ENCODE measurements at places on chromosomes 11 and 22. TPM values are rescaled to one million over a fixed set of nuclear protein-coding genes. Genes with fewer than 3 reads are reported as not detected.

GRCh38 chr11:66969584-66970225, 5.4 kb upstream of the C11orf86 start:
- DNase-seq, result no peak

DNA sequence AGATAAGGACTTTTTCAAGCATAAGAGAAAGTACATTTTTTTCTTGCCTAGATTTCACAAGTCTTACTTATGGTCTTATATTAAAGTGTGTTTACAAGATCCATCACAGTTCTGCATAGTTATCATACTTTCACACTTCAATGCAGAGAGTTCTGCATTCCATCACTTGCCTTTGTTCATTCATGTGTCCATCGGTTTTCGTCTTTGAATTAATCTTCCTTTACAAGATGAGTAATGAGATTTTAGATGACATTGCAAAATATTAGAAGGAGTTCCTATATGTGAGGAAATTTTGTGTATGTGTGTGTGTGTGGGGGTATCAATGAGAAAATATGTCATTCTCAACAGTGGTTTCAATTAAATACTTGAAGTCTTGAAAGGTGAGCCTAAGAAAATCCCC, 98.1 kb upstream of the GUCY1A2 start:
- DNase-seq, result no peak

- no peak for DNase-seq
Measured at GRCh38 chr11:20783220-20783619, 113.8 kb downstream of the NELL1 start.

DNA sequence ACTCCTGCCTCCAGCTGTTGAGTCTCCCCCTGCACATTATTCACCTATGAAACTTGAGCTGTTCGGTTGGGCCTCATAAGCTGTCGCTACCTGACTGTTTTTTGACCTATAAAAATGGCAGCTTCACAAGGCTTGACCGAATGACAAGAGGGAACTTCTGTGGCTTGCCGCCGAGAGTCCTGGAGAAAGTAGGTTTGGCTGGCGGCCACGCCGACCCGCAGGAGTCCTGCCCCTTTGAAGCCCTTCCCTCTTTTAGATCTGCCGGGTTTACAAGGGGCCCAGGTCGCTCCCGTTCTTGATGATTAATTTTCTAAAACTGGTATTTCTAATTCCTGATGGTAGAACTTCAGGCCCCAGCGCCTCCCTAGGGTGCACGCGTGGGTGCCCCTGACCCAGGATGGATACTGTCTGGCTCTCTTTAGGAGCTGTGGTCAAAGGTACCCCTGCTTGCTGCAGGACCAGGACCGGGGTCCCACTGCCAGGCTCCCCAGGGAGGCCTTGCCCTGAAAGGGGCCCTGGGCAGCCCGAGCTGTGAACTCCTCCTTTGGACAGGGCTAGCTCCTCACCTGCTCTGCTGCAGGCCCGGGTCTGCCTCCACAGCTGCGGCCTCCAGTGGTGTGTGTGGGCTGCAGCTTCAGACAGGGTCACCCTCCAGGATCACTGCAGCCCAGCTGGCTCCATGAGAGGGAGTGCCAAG, 171.8 kb downstream of the CTTN start:
- DNase-seq, result no peak

DNA sequence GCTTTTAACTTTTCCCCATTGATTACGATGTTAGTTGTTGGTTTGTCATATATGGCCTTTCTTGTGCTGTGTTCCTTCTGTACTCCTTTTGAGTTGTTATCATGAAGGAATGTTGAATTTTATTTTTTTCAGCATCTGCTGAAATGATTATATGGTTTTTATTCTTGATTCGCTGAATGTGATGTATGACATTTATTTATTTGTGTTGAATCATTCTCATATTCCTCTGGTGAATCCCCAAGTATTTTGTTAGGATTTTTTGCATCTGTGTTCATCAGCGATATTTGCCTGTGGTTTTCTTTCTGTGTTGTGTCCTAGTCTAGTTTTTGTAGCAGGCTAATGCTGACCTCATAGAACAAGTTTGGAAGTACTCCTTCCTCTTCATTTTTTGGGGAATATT, 78.2 kb downstream of the GGT1 start:
- DNase-seq, result no peak

MYOD1 gene
- not detected for total RNA-seq

- peak; percentile 90 for DNase-seq
Measured at GRCh38 chr11:46380340-46381047, 975 bp upstream of the MDK start.

- DNase-seq, result no peak
Measured at GRCh38 chr11:61437496-61437895, 7.6 kb downstream of the SDHAF2 start.

DNA sequence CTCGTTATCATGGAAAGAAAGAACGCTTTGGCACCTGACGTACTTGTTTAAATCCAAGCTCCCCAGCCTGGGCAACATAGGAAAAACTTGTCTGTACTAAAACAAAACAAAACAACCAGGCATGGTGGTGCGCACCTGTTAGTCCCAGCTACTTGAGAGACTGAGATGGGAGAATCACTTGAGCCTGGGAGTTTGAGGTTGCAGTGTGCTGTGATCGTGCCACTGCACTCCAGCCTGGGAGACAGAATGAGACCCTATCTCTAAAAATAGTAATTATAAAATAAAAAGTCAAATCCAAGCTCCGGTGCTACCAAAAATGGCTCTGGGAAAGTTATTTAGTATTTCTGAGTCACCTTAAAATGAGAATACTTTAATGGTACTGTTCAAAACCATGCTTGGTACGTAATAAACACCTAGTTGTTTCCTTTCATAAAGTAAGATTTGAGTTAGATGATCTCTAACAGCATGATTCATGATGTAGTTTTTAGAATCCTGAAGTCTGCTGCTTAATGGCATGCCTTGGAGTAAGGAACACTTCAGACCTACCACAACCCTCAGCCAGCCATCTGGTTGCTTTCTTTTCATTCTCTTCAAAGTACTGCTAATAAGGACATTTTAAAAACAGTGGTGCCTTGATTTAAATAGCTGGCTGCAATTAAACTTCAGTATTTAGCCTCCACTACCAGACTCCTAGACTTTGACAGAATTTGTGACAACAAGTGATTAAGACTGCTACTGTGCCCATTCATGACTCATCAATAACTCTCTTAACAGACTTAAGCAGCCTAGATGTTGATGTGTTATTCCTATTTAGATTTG, 8.4 kb downstream of the PPME1 start:
- no peak for DNase-seq

GRCh38 chr22:28414913-28415312, 264.7 kb downstream of the TTC28 start:
- DNase-seq, result no peak
